ENCODE measurements at places on chromosomes 7 and 10.
A peak's percentile ranks its signal among the peaks of the same experiment; 100 is the strongest.

GRCh38 chr10:43380610-43381222 is 9.3 kb downstream of the FXYD4 start:
- no peak for DNase-seq

- no peak for DNase-seq
Observed at GRCh38 chr7:75048435-75049379, 24.9 kb downstream of the RCC1L start.

DNA sequence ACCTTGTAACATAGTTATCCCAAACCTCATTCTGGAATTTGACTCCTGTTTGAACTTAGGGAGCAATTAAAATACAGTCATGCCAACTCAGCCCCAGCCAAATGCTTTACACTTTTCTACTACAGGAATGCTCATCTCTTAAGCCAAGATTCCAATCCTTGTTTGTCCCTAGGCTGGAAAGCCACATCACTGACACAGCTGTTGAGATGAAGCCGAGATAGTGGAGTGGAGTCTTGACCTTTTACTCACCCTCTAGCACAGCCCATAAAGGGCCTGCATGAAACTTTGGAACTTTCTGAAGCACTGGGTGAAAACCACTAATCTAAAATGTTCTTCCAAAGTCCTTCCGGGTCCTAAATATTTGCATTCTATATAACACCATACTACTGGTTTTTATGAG is 247.3 kb downstream of the ETV1 start:
- DNase-seq: no peak

DNA sequence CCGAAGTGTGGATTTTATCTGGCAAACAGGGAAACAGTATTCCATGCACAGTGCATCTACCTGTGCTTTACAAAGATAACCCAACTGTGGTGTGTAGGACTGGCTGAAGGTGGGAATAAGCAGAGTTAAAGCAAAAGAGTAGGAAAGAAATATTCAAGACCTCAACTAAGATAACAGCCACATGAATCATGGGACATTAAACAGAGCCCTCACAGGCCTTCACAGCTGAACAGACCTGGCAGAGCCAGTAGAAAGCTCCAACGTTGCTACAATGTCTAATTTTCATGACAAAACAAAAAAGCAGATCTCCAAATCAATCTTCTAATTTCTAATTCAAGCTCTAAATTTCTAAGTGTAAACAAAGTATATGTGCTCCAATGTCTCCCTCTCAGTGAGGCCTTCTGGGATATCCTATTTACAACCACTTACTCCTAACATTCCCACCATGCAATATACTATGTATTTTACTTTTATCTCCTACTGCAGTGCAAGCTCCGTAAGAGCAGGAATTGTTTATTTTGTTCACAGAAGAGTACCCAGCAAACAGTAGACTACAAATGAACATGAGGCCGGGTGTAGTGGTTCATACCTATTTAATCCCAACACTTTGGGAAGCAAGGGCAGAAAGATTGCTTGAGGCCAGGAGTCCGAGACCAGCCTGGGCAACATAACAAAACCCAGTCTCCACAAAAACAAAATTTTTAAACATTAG is 63.5 kb downstream of the UBE2H start:
- no peak for DNase-seq

DNA sequence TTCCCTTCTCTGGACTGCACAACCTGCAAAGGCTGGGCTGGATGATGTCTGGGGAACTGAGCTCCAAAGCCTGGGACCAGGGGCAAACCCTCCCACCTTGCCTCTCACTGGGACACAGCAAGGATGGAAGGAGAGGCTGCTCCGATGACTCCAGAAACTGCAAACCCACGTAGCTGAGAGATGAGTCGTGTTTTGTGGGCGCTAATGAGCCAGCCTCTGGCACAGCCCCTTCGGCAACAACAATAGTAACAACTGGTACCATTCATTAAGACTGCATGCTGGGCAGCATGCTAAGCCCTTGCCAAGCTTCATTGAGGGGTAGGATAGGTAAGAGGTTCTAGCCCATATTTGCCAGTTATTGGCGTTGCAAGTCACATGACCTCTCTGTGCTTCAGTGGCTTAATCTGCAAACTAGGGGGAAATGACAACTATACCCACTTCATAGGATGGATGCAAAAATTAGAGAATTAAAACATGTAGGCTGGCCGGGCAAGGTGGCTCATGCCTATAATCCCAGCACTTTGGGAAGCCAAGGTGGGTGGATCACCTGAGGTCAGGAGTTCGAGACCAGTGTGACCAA is 145.9 kb downstream of the SH3PXD2A start:
- no peak for DNase-seq

GRCh38 chr7:5557920-5558401 is 134.3 kb upstream of the TNRC18 start:
- no peak for DNase-seq

DNA sequence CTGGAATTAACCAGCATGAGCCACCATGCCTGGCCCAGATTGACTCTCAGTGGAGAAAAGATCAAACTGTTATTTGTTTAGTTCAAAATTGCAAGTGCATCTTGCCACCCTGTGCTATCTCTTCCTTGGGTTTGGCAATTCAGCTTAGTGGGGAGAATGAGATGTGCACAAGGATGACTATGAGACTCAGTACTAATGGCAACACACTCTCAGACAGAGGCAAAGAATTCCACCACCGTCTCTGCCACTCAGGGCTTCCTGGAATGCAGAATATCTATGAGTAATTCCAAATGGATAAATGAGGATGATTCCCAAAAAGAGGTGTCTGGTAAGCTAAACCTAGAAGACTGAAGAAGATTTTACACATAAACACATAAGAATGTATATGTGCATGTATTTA is 525.8 kb downstream of the NRG3 start:
- no peak for DNase-seq

DNA sequence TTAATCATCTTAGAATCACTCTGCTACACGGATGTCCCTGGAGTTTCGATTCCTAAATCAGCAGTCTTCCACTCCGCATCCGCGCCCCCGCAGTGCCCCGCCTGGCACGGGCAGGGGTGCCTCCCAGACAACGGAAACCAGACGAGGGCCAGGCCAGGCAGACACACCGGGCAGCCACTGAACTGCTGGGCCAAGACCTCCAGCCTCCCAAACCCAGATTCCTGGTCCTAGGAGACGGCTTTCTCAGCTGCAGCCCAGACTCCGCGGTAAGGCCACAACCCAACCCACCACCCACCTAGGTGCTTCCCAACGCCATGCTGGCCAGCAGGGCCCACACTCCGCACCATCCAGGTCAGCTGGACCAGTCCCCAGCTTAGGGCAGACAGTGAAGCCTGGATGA is 33.2 kb downstream of the MAD1L1 start:
- no peak for DNase-seq

DNA sequence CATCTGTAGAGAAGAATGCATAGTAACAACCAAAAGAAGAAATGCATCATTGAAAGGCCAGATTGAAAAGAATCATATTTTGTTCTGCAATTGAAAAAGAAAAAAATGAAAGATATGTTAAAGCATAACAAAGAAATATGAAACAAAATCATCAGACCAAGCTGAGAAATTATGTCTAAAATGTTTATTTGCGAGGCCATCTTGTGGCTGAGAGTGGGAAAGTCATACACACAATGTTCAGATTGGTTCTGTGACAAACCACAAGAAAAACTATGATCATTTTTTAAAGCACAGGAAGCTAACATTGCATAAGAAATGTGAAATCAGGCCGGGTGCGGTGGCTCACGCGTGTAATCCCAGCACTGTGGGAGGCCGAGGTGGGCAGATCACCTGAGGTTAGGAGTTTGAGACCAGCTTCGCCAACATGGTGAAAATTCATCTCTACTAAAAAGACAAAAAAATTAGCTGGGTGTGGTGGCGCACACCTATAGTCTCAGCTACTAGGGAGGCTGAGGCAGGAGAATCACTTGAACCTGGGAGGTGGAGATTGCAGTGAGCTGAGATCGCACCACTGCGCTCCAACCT is 36.6 kb downstream of the ABCB5 start:
- DNase-seq: no peak

DNA sequence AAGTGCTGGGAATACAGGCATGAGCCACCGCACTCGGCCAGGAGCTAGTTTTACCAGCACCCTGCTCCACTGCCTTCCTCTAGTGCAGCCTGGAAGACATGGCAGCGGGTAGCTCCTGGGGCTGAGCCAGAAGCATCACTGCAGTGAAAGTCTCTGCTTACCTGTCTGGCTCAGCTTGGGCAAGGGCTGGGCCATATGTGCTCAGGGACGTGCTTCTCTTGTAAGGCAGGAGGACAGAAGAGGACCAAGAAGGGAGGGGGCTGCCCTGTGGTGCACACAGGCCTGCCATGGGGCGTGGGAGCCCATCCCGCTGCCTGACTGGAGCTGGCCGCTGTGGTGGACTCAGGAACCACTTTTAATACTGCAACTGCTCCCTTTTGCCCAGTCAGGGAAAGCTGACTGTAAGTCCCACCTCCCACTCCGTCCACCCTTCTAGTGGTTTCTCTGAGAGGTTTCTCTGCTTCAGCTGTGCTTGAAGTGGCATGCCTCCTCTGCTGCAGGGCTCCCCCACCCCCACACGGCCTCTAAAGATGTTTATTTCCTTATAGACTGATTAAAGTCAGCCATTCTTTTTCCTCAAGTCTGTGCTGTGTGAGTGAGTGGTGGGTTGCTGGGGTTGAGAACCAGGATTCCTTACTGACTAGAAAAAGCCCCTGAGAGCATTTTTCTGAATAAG is 25.3 kb upstream of the C10orf95 start:
- DNase-seq: no peak

GRCh38 chr7:467393-467828 is 52.2 kb downstream of the PDGFA start:
- no peak for DNase-seq

DNA sequence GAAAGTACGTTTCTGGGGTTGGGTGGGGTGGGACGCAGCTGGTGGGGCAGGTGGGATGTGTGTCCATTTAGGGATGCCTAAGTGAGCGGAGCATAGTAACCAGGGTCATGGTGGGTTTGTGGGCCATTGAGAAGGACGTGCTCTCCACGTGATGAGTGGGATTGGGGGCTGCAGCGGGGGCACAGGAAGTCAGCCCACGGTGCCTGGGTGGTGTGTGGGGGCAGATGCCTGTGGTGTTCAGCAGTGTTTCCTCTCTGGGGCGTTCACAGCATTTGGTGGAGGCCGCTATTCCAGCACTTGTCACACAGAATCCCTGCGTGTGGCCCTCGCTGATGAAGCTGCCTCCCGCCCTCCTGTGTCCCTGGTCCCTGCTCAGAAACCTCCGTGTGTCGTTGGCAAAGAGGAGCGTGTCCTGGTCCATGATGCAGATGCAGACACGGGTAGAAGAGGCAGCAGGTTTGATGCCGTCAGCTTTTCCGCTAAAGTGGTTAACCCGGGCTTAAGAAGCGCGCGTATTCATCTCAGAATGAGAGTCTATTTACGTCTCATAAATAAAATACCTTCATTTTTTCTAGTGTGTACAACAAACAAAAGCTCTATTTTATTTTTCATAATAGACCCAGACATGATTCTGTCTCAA is 274.2 kb downstream of the ADARB2 start:
- no peak for DNase-seq

DNA sequence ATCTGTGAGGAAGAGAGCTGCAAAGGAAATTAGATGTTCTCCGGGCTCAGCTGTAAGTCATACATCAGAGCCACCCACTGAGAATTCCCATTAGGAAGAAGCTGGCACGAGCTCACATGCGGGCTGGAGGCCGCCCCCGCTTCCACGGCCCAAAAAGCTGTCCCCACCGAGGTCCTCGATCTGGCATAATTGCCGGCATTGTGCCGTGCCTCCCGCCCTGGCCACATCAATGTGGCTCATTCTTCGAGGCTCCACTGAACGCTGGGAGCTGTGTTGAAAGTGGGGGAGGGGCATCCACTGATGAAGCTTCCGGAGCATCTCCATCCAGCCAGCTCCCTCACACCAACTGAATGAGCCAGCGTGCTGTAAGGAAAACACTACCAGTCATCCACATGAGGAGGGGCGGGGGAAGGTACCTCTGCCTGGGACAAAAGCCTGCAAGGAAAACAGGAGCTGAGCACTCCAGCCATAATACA is 173.1 kb downstream of the PTPRN2 start:
- DNase-seq: peak; percentile 63

DNA sequence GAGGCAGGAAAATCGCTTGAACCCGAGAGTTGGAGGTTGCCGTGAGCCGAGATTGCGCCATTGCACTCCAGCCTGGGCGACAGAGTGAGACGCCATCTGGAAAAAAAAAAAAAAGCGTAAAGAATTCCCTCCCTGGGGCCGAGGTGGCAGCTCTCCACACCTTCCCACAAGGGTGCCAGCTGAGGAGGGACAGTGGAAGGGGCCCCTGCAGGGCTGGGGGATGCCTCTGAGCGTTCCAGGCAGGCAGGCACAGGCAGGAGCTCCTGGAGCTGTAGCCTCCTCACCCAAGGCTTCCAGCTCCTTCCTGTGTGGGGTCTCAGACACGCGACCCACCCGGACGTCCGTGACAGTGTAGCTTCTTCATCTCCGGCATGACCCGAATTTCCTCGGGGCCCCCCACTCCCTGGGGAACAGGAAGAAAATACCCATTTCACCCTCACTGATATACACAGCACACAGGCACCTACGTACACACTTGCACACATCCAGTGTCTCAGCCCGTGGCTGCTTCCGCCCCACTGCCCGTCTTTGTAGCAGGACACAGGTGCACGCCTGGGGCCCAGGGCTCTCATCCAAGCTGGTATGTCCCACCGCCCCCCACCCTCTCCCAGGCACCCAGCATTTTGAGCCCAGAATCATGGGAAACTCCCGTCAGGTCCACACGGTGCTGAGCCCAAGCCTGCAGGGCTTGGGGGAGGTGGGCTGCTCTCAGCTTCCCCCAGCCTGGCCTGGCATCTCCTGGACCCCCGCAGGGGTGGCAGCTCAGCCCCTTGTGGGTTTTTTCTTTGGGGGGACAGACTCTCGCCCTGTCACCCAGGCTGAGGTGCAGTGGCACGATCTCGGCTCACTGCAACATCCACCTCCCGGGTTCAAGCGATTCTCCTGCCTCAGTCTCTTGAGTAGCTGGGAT is 25.7 kb downstream of the GRIFIN start:
- no peak for DNase-seq

DNA sequence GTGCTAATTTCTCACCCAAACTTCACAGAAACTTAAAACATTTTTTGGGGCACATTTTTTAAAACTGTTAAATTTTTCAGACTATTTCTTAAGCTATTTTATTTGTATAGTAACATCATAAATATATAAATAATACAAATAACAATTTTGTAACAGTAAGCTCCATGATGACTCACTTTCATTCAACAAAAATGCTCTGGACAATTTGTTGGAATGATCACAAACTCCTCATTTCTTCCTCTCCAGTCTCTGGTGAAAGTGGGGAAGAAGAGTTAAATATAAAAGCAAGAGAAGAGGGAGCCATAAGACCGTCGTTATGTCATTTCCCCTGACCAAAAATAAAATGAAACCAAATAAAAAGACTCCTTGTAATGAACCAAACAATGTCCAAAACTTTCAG is 162.4 kb downstream of the AGMO start:
- no peak for DNase-seq

DNA sequence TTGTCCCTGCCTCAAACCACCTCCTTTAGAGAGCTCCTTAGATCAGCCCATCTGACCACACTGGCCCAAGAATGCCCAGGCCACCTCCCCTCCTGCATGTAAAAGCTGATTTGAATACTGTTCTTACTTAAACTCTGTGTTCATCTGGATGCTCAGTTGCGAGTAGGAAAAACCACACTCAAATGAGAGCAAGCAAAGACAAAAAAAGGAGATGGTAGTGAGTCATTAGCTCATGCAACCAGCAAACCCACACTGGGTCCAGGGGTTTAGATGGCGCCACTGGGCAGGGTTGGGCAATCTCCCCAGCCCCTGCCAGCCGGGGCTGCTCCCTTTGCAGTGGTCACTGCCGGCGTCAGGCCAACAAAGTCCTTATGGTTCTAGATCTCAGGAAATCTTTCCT is 32.7 kb downstream of the TSPAN15 start:
- DNase-seq: no peak

GRCh38 chr10:33657154-33657908 is 322.9 kb upstream of the NRP1 start:
- DNase-seq: no peak

- no peak for DNase-seq
Observed at GRCh38 chr7:137774793-137775201, 72.0 kb downstream of the DGKI start.
